Left lung (tissue), 14 donors: ENCODE measurements at places on chromosomes 4 and X. TPM values are rescaled to one million over a fixed set of nuclear protein-coding genes. Genes with fewer than 3 reads are reported as not detected.

The WAS gene
- 4.5 TPM for polyA plus RNA-seq

The IQSEC2 gene
- polyA plus RNA-seq, result 14.2 TPM

The COL4A6 gene
- 13.4 TPM for polyA plus RNA-seq

The KLHL5 gene
- polyA plus RNA-seq, result 46.3 TPM

The CLOCK gene
- polyA plus RNA-seq, result 19.8 TPM

The ADH1A gene
- 15.8 TPM for polyA plus RNA-seq

The CXXC4 gene
- 17.5 TPM for polyA plus RNA-seq

The FRAS1 gene
- polyA plus RNA-seq, result 36.5 TPM

The SPANXN3 gene
- not detected for polyA plus RNA-seq

The GUCY1A1 gene
- 155 TPM for polyA plus RNA-seq

The SLC6A14 gene
- polyA plus RNA-seq, result 0.76 TPM

The CT55 gene
- 0.20 TPM for polyA plus RNA-seq

The XAGE2 gene
- not detected for polyA plus RNA-seq

The PABPC1L2B gene
- polyA plus RNA-seq, result not detected

The CT83 gene
- polyA plus RNA-seq, result not detected

The YIPF6 gene
- 49.2 TPM for polyA plus RNA-seq

The ARHGAP6 gene
- polyA plus RNA-seq, result 21.8 TPM

The CACNA1F gene
- 0.63 TPM for polyA plus RNA-seq

The MAGEA9B gene
- not detected for polyA plus RNA-seq

The PHOX2B gene
- polyA plus RNA-seq, result 0.13 TPM

The GRXCR1 gene
- not detected for polyA plus RNA-seq

The EDA gene
- polyA plus RNA-seq, result 4.0 TPM

The TEX13B gene
- polyA plus RNA-seq, result 0.14 TPM

The UNC5C gene
- 45.6 TPM for polyA plus RNA-seq

The STARD8 gene
- 14.5 TPM for polyA plus RNA-seq

The PDGFRA gene
- polyA plus RNA-seq, result 129 TPM

The GSPT2 gene
- 15.8 TPM for polyA plus RNA-seq

The AR gene
- 9.8 TPM for polyA plus RNA-seq

The GRIA2 gene
- 1.9 TPM for polyA plus RNA-seq

The CHST7 gene
- 3.8 TPM for polyA plus RNA-seq

The DCLK2 gene
- polyA plus RNA-seq, result 11.7 TPM

The ARR3 gene
- 1.6 TPM for polyA plus RNA-seq

The MAB21L2 gene
- polyA plus RNA-seq, result not detected

The NDNF gene
- 231 TPM for polyA plus RNA-seq

The PRR32 gene
- not detected for polyA plus RNA-seq

The POU3F4 gene
- 0.06 TPM for polyA plus RNA-seq

The MAGEA9 gene
- polyA plus RNA-seq, result not detected

The DCX gene
- 0.14 TPM for polyA plus RNA-seq

The SH3BGRL gene
- polyA plus RNA-seq, result 234 TPM

The VCX gene
- not detected for polyA plus RNA-seq

The VSIG4 gene
- 8.8 TPM for polyA plus RNA-seq

The C4orf51 gene
- polyA plus RNA-seq, result not detected
